Motor neuron (in vitro differentiated cells): ENCODE measurements at places on chromosomes 6 and 20. TPM values are rescaled to one million over a fixed set of nuclear protein-coding genes. Genes with fewer than 3 reads are reported as not detected.

DNA sequence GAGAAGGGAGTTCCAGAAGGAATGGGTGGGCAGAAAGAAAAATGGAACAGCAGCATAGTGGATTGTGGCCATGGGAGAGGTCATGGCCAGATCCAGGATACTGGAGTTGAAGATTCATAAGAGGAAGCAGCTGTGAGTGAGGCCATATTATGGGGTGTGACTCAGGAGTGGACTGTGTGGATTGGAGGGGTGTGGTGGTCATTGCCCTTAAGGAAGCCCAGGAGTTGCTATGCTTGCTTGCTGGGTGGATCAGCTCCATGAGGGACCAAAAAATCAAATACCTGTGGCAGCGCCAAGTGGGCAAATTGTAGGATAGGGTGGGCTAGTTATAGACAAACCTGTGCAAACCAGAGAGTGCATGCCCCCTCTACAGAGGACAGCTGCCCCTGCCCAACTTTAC lies 18.3 kb downstream of the LRRC1 start:
- ATAC-seq: no peak

GRCh38 chr6:79512014-79512413 lies 25.2 kb downstream of the LCA5 start:
- ATAC-seq: no peak

- ATAC-seq: no peak
Measured at GRCh38 chr6:45310118-45310788, 17.9 kb upstream of the RUNX2 start.

DNA sequence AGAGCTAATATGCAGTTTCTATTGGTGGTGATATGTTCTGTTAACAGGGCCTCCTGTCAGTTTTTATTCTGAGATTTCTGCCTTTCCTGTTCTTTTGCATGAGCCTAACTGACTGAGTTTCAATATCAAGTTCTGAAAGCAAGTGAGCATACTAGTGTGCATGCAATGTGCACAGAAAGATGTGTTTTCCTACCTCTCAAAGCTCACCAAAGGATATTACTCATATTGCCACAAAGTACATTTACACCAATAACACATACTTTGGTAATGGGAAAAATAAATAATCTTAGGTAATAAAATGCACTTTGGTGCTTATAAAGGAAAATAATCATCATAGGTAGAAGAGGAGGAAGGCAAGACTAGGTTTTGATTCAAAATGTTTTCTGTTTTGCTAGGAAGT lies 195.0 kb downstream of the KHDC1L start:
- ATAC-seq: no peak

DNA sequence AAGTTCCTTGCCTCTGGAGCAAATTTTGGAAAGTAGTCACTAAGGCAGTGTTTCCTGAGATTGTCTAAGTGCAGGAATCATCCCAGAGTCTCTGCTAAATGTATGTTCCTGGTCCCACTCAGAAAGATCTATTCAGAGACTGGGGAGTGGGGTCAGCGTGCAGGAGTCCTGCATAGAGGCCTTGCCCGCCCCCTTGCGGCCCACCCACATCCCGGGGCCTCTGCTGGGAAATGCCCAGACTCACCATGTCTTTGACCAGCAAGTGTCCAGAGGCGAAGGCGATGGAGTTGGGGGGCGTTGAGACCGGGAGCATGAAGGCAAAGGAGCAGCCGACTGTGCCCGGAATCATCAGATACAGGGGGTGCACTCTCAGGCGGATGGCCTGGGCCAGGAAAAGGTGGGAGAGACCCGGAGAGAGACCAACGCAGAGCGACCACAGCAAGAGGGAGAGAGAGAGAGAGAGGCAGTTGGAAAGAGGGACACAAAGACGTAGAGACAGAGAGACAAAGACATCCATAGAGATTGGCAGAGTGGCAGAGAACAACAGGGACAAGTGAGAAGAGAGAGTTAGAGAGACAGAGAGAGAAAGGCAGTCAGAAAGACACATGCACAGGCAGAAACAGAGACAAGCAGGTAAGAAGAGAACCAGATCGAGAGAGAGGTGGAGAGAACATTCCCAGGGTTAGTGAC lies 12.9 kb upstream of the OCSTAMP start:
- no peak for ATAC-seq

- no peak for ATAC-seq
Measured at GRCh38 chr6:104929353-104929752, 27.6 kb upstream of the LIN28B start.

DNA sequence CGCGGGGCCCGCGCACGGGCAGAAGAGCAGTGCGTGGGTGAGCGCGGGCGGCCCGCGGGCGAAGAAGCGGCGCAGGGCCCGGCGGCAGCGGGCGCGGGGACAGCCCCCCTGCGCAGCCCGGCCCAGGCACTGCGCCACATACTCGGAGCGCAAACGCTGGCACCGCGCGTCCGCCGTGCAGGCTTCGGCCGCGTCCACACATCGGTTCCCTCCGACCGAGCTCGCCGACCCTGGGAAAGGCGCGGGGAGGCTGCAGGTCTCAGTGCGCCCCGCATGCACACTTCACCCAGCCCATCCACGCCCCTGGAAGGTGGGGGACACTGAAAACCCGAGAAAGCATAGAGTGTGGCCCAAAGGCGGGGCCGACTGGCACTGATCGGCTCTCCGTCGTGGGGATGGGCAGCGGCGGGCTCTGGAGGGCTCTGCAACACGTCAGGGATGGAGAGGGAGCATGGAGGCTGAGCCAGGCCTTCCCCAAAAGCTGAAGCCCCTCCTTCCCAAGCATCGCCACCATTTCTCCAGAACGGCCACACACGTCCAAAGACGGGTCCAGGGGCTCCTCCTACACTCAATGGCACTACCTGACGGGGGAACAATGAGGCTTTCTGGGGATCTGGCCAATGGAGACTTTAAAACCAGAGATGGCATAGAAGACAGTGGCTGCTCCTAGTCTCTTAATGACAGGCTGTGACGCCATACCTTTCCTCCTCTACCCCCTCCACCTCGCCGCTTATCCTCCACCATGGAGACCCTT lies 2.0 kb downstream of the GFRA4 start:
- no peak for ATAC-seq

GRCh38 chr6:111984516-111985201 lies 69.2 kb upstream of the CCN6 start:
- no peak for ATAC-seq

DNA sequence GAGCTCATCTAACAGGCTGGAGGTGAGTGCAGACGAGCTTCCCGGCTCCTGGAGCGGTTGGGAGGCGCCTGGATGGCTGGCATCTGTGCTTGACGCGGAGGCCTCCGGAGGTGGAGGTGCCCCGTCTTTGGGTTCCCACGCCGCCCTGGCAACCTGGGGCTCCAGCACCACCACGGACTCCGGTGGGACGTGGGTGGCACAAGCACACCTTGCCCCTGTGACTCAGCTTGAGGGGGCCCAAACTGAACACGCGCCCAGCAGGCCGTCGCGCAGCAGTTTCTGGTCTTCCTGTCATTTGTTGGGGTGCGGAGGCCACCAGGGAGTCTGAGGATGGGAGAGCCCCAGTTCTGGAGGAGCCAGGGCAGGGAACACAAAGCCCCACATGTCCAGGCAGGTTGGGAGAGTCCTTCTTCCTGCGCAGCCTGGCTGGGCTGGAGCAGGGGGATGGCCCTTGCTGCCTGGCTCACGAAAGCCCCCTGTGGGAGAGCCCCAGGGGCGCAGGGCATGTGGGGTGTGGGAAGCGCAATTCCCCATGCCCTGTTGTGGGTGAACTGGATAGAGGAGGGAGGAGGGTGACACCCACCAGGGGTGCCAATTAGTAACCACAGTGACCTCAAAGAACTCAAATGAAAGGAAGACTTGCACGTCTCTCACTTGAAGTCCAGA lies 1378.6 kb upstream of the DEFB115 start:
- peak; percentile 11 for ATAC-seq

DNA sequence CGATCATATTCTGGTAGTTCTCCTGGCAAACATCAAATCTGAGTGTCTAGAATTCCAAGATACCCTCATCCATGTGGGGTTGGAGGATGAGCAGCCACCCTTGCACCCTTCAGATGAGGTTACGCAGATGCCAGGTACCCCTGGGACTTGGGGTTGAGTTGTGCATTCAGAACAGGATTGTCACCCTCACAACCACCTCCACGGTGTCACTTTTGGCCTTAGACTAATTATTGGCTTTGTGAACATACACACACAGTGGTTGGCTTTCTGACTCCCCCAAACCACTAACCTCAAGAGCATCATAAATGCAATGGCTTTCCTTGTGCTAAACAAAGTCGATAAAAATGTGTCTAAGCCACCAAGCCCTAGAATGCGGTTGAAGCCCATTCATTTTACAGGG lies 2.9 kb upstream of the F13A1 start:
- no peak for ATAC-seq

GRCh38 chr6:90101403-90101802 lies 195.2 kb downstream of the BACH2 start:
- no peak for ATAC-seq

DNA sequence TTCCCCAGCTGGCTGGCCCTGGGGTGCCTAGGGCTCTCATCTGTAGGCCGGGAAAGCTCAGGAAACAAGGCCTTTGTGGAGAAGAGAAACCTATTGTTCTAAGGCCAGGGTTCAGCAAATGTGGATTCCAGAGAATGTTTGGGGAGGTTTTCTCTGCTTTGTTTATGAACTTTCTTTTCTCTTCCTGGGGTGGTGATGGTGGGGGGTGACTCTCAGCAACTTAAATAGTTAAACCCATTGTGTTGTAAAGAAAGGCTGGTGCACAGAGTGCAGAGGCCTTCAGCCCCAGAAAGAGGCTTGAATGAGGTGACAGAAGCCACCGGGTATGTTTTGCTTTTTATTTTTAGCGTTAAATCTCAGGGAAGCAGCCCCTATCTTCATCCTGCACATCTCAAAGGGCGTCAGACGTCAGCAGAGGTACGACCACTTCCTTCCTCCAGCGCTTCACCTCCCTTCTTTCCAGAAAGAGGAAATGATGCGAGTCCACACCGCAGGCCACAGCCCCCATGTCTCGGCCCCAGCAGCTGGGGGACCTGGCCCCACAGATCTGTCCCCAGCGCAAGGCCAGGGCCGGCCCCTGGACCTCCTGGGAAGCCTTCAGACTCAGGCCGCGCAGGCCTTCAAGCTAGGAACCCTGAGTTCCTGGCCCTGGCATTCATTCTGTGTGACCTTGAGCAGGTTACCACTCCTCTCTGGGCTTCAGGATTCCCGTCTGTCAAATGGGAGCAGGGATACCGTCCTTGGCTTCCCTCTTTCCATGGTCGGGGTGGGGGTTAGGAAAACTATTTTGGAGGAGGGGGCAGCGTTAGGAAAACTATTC lies 605 bp upstream of the PPP1R16B start:
- no peak for ATAC-seq

GRCh38 chr6:142433419-142433818 lies 131.6 kb downstream of the ADGRG6 start:
- no peak for ATAC-seq

DNA sequence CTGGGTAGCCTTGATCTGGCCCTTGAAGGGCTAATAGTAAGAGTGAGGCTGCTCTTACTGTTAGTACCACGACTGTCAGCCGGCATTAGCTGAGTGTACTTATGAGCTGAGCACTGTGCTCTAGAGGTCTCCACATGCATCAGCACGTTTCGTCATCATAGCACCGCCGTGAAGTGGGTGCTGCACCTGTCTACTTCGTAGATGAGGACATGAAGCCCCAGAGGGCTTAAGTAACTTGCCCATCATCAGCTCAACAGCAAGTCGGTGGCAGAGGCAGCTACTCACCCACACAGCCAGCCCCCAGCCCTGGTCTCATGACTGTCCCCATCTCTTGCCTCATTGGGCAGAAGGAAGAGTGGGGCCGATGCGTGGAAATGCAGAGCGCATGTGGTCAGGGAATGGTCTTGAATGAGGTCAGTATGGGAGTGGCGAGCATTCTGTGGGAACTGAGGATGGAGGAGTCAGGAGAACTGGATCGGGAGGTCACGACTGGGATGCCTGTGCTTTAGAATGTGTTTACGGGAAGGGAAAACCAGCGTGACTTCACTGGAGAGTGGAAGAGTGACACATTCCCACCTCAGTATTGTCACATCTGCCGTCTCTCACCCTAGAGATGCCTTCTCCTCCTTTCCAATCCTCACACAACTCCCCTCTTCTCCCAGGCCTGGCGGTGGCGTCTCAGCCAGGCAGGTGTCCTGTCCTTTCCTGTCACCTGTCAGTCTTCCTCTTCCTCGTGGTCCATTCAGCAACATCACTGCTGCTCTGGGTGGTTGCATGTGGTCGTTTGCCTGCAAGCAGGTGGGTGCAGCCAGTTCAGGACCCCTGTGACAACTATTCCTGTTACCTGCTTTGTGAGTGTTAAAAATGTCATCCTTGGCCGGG lies 6.0 kb downstream of the SYTL3 start:
- no peak for ATAC-seq

- no peak for ATAC-seq
Measured at GRCh38 chr6:105804424-105804823, 281.7 kb upstream of the PRDM1 start.

DNA sequence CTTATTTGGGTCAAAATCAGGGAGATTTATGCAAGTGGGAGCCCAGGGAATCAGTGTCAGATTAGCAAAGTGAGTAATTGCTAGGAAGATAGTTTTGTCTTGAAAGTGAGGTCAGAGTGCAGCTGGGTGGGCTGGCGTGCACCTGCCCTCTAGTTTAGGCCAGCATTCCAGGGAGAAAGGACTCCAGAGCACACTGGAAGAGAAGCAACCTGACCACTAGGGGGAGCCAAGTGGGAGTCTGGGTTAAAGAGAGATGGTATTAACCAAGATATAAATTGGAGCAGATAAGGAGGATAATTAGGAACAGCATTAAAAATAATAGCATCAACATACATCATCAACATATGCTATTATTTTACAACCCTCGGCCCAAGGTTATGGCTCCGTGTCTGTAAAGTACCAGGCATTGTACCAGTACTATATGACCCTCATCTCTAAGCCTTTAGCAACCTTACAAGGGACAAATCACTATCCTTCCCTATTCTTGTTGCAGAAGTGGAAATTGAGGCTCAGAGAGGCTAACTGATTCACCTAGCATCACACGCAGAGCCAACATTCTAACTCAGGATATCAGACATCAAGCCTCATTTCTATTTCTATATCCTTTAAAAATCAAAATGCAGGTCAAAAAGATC lies 57.8 kb downstream of the SLC2A10 start:
- no peak for ATAC-seq

- peak; percentile 10 for ATAC-seq
Measured at GRCh38 chr20:8094850-8095249, 37.2 kb upstream of the PLCB1 start.

- no peak for ATAC-seq
Measured at GRCh38 chr6:29516108-29516507, 28.4 kb upstream of the MAS1L start.

GRCh38 chr20:42261766-42262270 lies 643.6 kb upstream of the CHD6 start:
- no peak for ATAC-seq

DNA sequence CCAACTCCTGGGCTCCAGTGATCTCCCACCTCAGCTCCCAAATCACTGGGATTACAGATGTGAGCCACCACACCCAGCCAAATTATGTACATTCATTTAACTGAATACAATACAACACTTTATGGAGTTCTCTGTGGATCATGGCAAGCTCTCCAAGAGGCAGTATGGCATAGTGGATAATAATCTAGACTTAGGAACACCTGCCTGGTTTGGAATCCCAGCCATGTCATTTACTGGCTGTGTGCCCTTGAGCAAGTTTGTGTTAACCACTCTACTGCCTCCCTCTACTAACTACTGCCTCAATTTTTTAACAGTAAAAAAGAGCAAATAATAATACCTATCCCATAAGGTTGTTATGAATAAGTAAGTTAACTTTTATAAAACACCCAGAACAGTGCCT lies 1.9 kb upstream of the ETV7 start:
- ATAC-seq: peak; percentile 24

TBC1D32 gene
- 9.0 and 10.1 TPM in 2 replicates for total RNA-seq

NDUFAF5 gene
- 26.7 and 31.5 TPM in 2 replicates for total RNA-seq

RRBP1 gene
- total RNA-seq: 39.0 and 45.0 TPM in 2 replicates

NKX2-4 gene
- total RNA-seq: 0.15 and 0.19 TPM in 2 replicates

ZC3H12D gene
- 0.13 and 0.41 TPM in 2 replicates for total RNA-seq

BTN3A1 gene
- 2.9 and 3.3 TPM in 2 replicates for total RNA-seq

ADGRF1 gene
- 0.22 and 0.36 TPM in 2 replicates for total RNA-seq

CRYBG1 gene
- 0.74 and 0.86 TPM in 2 replicates for total RNA-seq

GRM1 gene
- 0.23 and 0.42 TPM in 2 replicates for total RNA-seq

MTFR2 gene
- 4.5 TPM in 2 replicates for total RNA-seq
